G401 (cell line): ENCODE measurements at places on chromosomes 6 and 20.

DNA sequence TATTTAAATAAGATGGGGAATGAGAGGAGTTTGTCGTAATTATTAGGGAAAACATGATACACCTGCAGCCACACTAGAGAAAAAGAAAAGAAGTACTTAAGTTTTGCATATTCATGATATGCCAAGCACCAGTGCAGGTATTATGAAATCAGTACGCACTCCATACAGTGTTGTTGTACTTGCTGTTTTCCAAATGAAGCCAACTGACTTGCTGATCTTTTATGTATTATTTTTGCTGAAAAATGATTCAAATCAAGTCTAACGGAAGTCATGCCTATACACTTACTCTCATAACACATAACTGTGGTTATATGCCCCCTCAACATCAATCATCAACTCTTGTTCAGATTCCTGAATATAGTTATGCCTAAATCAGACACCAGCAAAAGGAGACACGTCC lies 584.9 kb upstream of the EYS start:
- no peak for DNase-seq

- no peak for DNase-seq
Measured at GRCh38 chr20:62671765-62672164, 29.5 kb downstream of the SLCO4A1 start.

GRCh38 chr6:112697265-112697664 lies 350.1 kb downstream of the RFPL4B start:
- no peak for DNase-seq

DNA sequence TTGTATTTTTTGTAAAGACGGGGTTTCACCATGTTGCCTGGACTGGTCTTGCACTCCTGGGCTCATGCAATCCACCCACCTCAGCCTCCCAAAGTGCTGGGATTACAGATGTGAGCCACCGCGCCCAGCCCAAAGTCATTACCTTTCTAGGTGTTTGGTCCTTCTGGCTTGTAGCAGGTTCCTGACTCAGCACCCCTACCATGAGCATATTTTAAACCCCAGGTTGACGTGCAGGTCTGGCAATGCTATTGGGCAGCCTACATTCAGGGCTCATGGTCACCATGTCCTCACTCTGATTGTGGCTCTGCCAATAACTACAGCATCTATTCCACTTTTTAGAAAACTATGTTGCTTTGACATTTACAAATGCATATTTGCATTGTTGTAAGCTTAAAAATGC lies 59.4 kb downstream of the IPCEF1 start:
- DNase-seq = no peak

- no peak for DNase-seq
Measured at GRCh38 chr6:35173427-35174087, 32.4 kb upstream of the TCP11 start.

DNA sequence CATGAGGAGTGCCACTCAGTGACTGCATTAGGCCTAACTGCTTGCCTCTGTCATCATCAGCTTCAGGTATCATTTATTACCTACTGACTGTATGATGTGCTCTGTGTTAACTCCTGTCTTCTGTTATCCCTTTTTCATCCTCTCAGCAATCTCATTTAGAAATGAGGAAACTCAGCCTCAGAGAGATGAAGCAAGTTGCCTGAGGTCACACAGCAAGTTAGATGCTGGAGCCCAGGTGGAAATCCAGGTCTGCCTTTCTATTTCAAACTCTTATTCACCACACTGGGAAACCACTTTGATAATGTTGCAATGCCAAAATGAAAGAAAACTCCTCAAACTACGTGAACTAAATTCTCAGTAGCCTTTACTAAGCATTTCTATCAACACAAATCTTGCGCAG lies 1.3 kb downstream of the FERMT1 start:
- DNase-seq = no peak
